Activated T-helper 2 cell treated with anti-CD3 and anti-CD28 coated beads, Interferon-gamma antibody, Interleukin-2, Interleukin-4, amounts not matched to agents 10 μg/mL and 5 μg/mL and 100 μg/mL, durations not matched to agents 14 hours and 24 hours and 36 hours (primary cell): ENCODE measurements at places on chromosomes 6 and 20. TPM values are rescaled to one million over a fixed set of nuclear protein-coding genes. Genes with fewer than 3 reads are reported as not detected.

DNA sequence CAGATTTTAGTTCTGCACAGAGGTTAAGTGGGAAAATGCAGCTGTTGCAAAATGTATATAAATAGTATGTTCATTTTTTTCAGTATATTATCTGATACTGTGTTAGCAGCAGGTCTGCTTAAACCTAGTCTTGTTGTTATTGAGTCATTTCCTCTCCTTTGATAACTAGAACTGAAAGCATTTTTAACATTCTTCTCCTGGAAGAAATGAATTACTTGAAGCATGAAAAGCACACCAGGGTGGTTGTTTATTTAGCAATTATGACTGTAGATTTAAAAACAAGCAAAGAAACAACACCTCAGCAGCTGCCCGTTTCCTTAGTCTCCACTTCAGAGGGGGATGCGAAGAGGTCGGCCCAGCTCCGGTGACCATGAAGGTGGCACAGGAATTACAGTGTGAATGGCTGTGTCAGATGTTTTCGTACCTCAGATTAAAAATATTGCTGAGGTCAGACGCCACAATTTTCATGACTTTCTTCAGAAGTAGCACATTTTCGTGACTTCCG, 53.5 kb downstream of the GOPC start:
- peak overlapping the region; percentile 68 for H3K4me3 ChIP-seq
- peak; percentile 18 for DNase-seq
- H3K4me1 ChIP-seq: peaks cover 41% of the 10 kb centered on the region
- peaks cover 9% of the 10 kb centered on the region for H3K36me3 ChIP-seq

DNA sequence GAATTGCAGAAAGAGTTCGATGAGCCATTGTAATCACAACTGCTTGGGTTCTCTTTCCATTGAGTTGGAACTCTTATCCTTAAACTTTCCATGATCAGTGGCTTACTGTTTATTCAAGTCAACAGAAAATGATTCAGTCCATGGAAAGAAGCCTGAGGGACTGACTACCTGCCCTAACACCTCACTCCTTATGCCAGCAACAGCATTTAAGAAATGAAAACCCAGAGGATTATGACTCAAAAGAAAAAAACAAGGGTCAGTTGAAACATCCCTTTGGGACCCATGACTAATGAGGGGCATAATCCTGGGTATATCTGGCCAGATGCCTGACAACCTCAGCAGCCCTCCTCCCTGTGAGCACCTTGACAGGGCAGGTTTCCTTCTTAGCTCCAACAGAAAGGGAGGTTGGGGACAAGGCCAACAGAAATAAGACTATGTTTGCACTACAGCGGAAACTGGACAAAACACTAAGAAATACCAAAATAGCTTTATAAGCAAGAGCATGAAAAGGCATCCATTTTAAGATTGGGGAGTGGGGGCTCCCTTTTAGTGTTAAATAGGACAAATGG, 106.7 kb downstream of the MAP3K5 start:
- H3K36me3 ChIP-seq: peaks cover 21% of the 10 kb centered on the region
- DNase-seq: no peak
- H3K4me3 ChIP-seq: no peak overlapping the region
- H3K4me1 ChIP-seq: peaks cover 3% of the 10 kb centered on the region

- H3K4me3 ChIP-seq: no peak overlapping the region
- DNase-seq: no peak
- H3K27ac ChIP-seq: peak overlapping the region; percentile 77
- peaks cover 23% of the 10 kb centered on the region for H3K36me3 ChIP-seq
- H3K27me3 ChIP-seq: no peaks in the 10 kb centered on the region
- peaks cover 19% of the 10 kb centered on the region for H3K4me1 ChIP-seq
Measured at GRCh38 chr6:100126790-100127484, 132.9 kb upstream of the MCHR2 start.

- H3K27me3 ChIP-seq: no peaks in the 10 kb centered on the region
- peaks cover 25% of the 10 kb centered on the region for H3K4me1 ChIP-seq
- H3K4me3 ChIP-seq: no peak overlapping the region
- H3K36me3 ChIP-seq: peaks cover 7% of the 10 kb centered on the region
- DNase-seq: no peak
- no peak overlapping the region for H3K27ac ChIP-seq
Measured at GRCh38 chr20:46085179-46085851, 4.4 kb downstream of the NCOA5 start.

SNAI1 gene
- 1.3 and 1.6 TPM in 2 replicates for total RNA-seq

MRAP2 gene
- 0.07 TPM in 1 of 2 replicates, not detected in the other for total RNA-seq
